LHCN-M2 (cell line): ENCODE measurements at places on chromosomes 11 and 22. TPM values are rescaled to one million over a fixed set of nuclear protein-coding genes. Genes with fewer than 3 reads are reported as not detected.
A peak's percentile ranks its signal among the peaks of the same experiment; 100 is the strongest.

GRCh38 chr22:23591846-23592245 is 11.8 kb upstream of the IGLL1 start:
- DNase-seq = no peak

DNA sequence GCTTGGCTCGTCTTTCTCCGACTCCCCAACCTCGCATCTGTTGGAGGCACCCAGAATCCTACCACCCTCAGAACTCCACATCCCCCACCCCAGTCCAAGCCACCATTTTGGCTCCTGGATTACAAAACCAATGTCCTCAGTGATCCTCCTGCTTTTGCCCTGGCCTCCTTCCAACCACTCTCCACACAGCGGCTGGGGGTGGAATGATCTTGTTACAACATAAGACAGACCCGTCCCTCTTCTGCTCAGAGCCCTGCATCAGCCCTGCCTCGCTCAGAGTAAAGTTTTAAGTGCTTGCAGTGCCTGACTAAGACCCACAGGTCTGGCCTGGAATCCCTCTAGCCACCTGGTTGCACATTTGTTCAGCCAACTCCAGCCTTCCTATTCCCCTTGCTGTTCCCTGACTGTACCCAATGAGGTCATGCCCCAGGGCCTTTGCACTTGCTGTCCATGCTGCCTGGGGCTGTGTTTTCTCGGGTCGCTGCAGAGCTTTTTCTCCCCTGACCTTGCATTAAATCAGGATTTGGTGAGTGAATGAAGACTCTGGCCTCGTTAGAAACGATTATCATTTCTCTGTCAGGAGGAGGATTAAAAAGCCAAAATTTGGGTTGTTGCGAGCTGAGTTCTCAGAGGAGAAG is 67.3 kb downstream of the IGF2 start:
- DNase-seq = no peak

GRCh38 chr11:118087931-118088330 is 1.2 kb upstream of the SMIM35 start:
- DNase-seq = no peak

GRCh38 chr11:133896028-133896427 is 50.7 kb upstream of the SPATA19 start:
- DNase-seq = no peak

DNA sequence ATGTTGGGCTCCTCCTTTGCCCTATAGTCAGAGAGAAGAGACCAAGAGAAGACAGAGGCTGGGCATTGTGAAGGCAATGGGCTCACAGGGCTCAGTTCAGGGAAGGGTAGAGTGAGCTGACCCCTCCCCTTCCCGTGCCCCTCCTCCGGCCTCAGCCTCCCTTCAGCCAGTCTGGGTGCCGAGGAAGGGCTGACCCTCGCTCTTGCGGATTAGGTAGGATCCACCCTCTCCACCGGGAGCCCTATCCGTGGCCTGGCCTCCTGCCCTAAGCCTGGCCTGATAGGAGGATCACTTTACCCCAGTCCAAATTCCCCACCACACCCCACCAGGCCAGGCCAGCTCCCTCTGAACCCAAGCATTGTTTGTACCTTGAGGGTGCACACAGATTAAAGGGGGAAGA is 1.8 kb upstream of the PPP1R14B start:
- no peak for DNase-seq

DNA sequence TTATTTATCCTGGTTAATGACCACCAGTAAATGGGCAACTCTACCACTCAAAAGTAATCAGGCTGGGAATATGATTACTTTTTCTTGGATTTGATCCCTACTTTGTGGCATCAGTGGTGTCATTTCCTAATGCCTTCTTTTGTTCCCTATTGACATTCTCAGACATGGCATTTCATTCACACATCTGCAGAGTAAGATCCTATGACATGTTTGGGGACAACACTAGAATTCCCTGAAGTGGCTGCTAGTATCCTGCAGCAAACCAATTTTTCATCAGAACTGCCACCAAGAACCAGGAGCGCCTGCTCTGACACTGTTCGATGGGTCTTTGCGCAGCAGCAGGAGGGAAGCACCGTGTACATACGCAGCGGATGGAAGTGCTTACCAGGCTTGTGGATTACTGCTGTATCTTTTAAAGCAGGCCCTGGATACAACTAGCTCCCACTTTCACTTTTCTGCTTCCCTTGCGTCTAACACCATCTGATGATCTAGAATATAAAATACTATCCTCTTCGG is 97.7 kb downstream of the LARGE2 start:
- no peak for DNase-seq

DNA sequence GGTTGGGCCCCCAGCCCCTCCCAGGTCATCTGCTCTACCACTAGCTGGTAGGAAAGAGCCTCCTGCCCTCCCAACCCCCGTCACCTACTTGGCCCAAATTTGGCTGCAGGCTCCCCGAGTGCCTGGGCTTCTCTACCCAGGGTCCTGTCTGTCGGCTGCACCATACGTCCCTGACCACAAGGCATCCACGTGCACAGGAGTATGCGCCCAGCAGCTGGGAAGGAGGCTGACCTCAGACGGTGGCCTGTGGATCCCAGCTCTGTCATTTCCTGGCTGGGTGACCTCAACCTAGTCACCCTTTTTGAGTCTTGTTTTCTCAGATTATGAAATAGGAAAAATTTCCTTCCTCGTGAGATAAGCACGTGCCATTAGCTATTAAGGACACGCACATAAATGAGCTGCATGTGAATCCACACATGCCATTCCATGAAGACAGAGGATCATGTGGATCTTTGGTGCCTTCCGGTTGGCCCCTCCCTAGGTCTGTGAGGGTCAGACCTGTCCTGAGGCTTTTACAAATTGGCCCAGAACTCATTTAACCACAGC is 13.7 kb downstream of the CYB561A3 start:
- DNase-seq = peak; percentile 47

GRCh38 chr11:107769189-107769588 is 57.3 kb upstream of the SLN start:
- DNase-seq = peak; percentile 76

- DNase-seq = no peak
Observed at GRCh38 chr11:31877863-31878262, 66.7 kb upstream of the PAX6 start.

DNA sequence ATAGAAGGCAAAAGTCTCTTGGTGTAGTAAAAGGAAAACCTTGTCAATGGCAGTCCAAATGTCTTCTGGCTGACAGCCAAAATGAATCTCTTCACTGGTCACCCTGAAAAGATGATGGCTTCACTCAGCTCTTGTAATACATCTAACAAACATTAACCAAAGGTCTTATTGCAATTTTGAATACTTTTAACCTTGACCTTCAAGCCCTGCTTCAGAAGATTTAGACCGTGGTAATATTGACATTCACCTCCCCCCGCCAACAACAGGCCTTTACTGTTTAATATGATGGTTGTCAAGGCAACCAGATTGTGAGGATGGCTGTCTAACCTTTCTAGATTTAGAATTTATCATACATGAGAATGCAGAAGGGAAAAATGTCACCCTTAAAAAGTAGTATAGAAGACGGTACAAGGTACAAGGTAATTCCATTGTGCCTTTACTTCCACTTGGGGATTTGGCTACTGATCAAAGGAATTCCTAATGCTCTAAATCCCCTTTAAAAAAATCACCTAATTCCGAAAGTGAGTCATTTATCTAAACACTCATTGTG is 342.3 kb downstream of the LARGE1 start:
- no peak for DNase-seq

DNA sequence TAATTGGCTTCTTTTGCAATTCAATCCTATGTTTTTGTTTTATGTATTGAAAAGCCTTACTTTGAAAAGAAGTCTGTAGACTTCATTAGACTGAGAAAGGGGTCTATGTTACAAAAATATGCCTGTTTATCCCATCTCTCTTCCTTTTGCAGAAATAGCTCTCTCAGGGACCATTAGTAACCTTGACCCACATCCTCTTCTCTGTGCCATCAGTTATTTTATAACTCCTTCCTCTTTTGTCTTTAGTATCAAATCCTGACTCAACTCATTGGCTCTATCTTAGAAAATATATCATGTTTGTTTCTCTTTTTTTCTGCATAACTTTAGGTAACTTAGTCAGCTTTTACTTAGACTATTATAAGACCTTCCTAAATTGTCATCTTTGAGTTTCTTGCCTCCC is 20.3 kb downstream of the ZC3H12C start:
- no peak for DNase-seq

GRCh38 chr11:772429-773390 is 4.6 kb downstream of the GATD1 start:
- no peak for DNase-seq

DNA sequence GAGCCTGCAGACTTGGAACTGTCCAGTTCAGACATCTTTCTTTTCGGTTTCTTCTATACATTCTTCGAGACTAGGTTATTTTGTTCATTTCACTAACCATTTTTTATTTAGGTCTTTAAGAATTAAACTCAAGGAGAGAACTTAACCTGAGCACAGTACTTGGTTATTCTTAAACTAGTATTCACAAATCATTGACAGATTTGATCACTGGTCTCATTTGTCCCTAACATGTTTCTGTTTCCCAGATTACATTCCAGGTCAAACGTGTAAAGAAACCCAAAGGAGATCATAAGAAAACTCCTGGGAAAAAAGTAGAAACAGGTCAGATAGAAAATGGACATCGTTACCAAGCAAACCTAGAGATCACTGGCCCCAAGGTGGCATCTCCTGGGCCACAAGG is 85.1 kb downstream of the TTC17 start:
- DNase-seq = no peak

GRCh38 chr11:120718171-120718570 is 206.6 kb downstream of the GRIK4 start:
- no peak for DNase-seq

Gene PEX26
- 32.7 and 39.8 TPM in 2 replicates for total RNA-seq

Gene ANO3
- not detected in 2 replicates for total RNA-seq

Gene ZBTB16
- total RNA-seq = 3.1 and 4.3 TPM in 2 replicates

Gene TIMM10B
- total RNA-seq = 25.4 and 28.8 TPM in 2 replicates
